ENCODE measurements at places on chromosomes 1 and 21.

DNA sequence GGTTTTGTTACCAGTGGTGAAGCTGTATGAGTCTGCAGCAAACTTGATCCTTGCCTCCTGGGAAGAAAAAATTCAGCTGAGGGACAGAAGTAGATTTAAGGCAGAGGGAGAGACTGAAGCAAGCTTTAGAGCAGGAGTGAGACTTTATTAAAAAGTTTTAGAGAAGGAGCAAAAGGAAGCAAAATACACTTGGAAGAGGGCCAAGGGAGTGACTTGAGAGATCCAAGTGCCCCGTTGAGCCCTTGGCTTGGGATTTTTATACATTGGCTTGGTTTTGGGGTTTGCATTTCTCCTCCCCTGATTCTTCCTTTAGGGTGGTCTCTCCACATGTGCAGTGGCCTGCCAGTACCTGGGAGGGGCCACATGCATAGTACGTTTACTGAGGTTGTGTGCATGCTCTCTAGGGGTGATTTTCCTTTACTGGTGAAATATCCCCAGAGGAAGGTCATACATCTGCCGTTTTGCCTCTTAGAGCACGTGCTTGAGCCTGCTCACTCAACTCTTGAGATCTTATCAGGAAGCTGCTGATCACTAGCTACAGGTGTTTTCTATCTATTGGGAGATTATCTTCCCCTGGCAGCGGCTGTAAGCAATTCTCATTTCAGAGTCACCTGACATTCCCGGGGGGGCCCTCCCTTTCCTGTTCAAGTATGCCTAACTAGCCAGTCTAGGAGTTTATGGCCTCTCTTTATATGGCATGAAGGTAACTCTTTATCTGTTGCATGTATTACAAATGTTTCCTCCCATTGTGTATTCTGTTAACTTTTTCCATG lies 20.3 kb downstream of the FASLG start:
- DNase-seq = no peak

- DNase-seq = no peak
Observed at GRCh38 chr1:2859219-2859880, 57.9 kb upstream of the TTC34 start.

GRCh38 chr21:38821248-38821647 lies 15.5 kb downstream of the ETS2 start:
- no peak for DNase-seq

- DNase-seq = no peak
Observed at GRCh38 chr1:231161667-231162296, at the start of gene TRIM67. Gene TRIM67, plus strand, starts transcription at chr1:231162058. Its CDS starts 912 bp downstream, at chr1:231162970.

- DNase-seq = no peak
Observed at GRCh38 chr1:157137046-157137407, 1.2 kb downstream of the ETV3 start.

- DNase-seq = no peak
Observed at GRCh38 chr1:91070298-91070697, 48.5 kb upstream of the ZNF644 start.

GRCh38 chr1:149997585-149998262 lies 12.8 kb downstream of the OTUD7B start:
- peak; percentile 25 for DNase-seq

DNA sequence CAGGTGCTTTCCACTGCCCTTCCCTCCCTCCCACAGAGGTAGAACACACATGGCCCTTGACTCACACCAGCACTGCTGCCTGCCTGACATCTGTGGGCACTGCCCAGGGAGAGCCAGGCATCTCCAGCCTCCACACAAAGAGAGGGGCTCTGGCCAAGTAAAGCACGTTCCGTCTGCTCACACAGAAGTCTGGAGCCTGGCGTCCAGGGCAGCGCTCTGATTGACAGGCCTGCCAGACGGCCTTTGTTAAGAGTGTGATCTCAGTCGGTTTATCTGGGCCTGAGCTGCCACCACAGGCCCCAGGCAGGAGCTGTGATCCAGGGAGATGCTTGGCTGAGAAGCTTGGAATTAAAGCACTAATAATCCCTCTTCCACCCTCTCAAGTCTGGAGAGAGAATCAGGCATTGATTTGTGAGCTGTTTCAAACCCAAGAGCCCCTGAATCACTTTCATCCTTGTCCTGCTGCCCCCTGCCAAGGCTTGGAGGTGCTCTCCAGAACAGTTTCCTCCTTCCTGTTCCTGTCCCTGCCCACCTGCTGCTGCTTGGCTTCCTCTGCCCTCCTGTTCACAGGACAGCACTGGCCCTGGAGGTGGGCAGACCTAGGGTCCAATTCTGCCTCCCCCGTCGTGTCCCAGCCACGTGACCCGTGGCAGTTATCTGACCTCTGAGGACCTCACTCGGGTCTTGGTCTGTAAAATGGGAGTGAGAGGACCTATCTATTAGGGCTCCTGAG lies 3.7 kb downstream of the DMRTB1 start:
- no peak for DNase-seq

DNA sequence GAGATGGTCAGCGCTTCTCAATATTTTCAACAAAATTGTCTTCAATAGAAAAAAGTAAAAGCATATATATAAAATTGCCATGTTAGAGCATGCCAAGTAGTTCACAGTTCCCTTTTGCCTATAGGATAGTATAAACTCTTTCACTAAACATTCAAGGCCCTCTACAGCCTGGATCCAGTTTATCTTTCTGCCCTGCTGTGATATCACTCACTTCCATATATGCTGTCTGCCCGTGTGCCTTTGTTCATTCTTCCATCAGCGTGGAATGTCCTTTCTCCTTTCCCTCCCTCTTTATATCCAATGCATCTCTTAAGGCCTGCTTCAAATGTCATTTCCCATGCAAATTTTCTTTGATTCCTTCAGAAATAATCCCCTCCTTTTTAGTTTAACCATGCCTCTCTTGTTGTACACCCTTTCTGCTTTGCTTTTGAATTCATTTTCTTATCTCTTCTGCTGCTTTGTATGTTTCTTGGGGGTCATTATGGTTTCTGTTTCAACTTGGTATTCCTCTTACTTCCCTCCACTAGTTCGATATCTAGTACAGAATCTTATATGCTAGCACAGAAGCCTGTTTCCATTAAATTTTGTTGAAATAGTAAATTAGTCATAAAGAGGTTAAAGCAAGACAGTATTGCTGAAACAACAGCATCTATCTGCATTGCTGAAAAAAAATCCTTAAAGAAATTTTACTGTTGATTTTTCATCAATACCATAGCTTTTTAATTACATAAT lies 44.7 kb downstream of the XCL2 start:
- DNase-seq = no peak

GRCh38 chr1:244102468-244102867 lies 51.4 kb downstream of the ZBTB18 start:
- DNase-seq = no peak

- DNase-seq = no peak
Observed at GRCh38 chr1:236206548-236206947, 64.2 kb downstream of the GPR137B start.

DNA sequence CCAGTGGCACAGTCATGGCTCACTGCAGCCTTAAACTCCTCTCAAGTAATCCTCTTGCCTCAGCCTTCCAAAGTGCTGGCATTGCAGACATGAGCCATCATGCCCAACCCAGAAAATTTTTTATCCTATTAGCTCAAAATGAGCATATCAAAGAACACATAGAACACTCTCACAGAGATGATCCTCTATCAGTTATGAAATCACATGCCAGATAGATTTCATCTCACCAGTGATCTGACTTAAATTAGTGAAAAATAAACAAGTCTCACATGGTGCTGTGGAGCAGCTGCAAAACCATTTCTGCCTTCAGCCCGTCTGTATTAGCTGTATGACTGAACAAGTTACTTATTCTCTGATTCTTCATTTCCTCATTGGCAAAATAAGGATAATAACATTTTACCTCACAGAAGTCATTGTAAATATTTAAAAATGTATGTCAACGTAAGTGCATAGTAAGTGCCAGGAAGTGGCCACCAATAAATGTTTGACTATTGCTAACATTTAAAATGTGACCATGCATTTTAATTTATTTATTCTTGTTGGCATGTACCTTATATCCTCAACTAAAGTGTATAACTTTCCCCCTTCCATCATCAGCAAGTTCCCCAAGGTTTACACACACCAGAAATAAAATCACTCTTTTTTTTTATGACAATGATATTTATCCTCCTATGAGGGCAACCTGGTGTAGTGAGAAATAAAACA lies 29.0 kb upstream of the SLC19A2 start:
- no peak for DNase-seq

DNA sequence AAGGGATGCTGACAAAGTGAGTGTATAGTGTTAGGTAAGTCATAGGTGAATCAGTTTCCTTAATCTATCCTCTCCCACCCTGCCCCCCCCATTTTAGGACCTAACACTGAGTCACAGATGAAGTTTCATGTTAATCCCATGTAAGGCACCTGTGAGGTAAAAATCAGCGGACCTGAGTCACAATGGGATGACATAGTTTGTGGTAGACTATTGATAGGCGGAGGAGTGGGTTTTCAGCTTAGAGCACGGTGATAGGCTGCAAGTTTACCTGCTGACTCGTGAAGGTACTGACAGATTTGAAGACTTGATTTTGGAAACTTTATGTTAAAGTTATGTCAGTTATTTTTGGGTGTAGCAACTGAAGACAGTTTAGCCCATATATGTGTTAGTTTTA lies 1.7 kb downstream of the TOR1AIP1 start:
- DNase-seq = peak; percentile 80

DNA sequence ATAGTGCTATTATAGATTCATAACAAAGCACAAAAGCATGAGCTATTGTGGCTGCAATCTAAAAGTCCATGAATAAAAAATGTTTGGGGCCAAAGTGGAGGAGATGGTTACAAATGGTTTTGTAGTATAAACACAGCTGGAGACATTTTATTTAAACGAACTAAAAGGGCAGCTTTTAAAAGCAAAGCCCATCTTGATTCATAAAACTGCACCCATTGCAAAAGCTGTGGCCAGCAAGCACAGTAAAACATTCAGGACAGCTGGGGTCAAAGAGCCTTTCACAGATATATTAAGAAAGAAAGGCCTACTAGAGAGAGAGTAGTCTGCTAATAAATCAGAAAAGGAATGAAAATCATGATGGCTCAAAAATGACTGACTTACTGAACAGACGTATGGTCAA lies 520.8 kb downstream of the NUF2 start:
- no peak for DNase-seq

- no peak for DNase-seq
Observed at GRCh38 chr1:180167721-180168467, 13.2 kb downstream of the QSOX1 start.

GRCh38 chr21:42160111-42160721 lies 58.7 kb upstream of the ABCG1 start:
- no peak for DNase-seq

GRCh38 chr1:172086137-172086536 lies 244.8 kb downstream of the DNM3 start:
- DNase-seq = no peak

- DNase-seq = no peak
Observed at GRCh38 chr21:16568244-16568643, 838.5 kb downstream of the USP25 start.

DNA sequence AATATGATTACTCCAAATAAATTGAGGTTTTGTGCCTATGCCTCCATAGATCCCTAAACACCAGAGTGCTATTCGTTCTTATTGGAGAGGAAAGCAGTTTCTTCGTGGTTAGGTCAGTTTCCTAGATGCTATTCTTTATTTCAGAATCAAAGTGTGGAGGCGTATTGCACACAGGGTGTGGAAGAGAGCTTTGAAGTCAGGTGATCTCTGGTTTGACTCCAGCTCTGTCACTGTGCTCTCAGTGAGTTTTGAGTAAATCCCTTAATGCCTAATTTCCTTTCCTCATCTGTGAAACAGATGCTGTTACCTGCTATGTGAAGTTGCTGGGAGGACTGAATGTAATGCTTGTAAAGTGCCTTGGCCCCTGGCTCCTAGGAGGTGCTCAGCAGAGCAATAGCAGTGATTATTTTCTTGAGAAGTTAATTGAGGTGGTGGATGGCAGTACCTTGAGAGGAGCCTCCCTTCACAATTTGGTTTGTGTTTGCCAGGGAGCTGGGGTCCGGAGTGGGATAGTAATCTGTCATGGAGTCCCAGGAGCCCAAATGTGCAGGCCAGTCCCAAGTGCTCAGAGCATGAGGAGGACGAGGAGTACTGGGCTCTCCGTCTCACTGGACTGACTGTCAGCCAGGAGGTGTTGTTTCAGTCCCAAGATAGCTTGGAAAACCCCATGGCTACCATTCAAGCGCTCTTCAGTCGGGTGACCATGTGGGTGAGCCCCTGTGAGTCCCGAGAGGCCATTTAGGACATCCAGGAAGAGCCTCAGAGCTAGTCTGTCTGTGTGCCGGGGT lies 14.9 kb downstream of the NTPCR start:
- DNase-seq = no peak

- no peak for DNase-seq
Observed at GRCh38 chr1:112982853-112983536, 27.0 kb upstream of the SLC16A1 start.

- DNase-seq = no peak
Observed at GRCh38 chr21:43331962-43332828, 94.7 kb downstream of the SIK1 start.

DNA sequence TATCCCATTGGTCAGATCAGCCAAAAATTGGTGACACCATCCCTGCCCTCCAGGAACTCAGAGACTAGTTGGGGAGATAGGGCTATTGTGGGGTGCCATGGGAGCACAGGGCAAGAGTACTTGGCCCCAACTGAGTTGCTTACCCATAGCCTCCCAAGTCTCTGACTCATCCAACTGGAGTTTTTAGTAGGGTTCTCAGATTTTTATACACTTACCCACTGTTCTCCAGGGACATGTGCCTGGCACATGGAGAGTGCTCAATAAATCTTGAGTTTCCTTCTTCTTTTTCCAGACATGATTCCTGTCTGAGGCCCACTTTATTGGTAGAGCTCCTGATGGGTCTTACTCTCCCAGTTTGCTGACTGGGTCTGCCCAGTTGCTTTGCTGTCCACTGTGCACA lies 56.7 kb downstream of the OVGP1 start:
- DNase-seq = no peak

GRCh38 chr1:59178339-59179187 lies 118.3 kb upstream of the FGGY start:
- DNase-seq = no peak

- DNase-seq = no peak
Observed at GRCh38 chr1:70840260-70840953, 207.2 kb downstream of the PTGER3 start.

GRCh38 chr21:44592446-44593311 lies at the start of gene KRTAP10-6:
Gene KRTAP10-6, minus strand, starts transcription at chr21:44592505. Its CDS starts 21 bp downstream, at chr21:44592484.
- DNase-seq = no peak

DNA sequence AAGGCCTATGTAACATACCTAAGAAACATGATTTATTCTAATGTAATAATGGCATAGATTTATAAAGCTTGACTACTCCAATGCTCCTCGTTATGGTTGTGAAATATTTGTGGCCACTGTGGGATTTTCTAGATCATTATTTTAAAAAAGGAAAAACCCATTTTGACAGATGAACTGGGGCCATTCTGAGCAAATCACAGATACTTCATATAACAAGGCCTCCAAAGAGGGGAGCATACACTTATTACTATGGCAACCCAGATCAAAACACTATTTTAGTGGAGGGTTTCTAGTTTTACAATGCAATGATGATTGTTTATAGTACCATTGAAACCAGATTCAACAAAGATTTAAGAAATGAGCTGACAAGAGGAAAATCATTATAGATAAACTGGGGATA lies 346.6 kb downstream of the ZNF326 start:
- DNase-seq = no peak

- peak; percentile 73 for DNase-seq
Observed at GRCh38 chr1:1291548-1292441, 11.6 kb downstream of the SCNN1D start.

Data from CD4-positive, alpha-beta T cell treated with Interleukin-10 for 1 hour (primary cell).